ENCODE measurements at places on chromosomes 6 and 20. TPM values are rescaled to one million over a fixed set of nuclear protein-coding genes. Genes with fewer than 3 reads are reported as not detected.

- DNase-seq, result no peak
- no peak overlapping the region for H3K4me3 ChIP-seq
- H3K27ac ChIP-seq, result no peak overlapping the region
- H3K4me1 ChIP-seq, result no peaks in the 10 kb centered on the region
- H3K36me3 ChIP-seq, result no peaks in the 10 kb centered on the region
- no peaks in the 10 kb centered on the region for H3K27me3 ChIP-seq
Measured at GRCh38 chr6:39634646-39635341, 90.4 kb downstream of the KIF6 start.

The LY6G5B gene
- 15.1 TPM for total RNA-seq

DNA sequence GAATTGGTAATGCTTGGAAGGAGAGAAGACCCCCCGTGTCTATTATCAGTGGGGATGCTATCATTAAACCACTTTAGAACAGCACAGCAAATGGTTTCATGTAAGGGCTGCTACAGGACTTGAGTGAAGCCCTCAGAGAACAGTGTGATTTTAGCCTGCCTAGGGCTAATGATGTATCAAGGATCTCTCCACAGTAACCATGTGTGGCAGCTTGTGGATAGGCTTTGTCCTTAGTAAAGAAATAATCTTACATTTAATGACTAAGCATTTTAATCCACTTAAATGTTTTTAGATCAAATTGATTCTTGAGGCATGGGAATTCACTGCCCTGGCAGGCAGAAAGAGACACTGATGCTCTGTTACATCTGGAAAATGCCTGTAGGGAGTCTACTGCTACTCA is 495.1 kb downstream of the NKAIN2 start:
- no peak for DNase-seq
- no peaks in the 10 kb centered on the region for H3K4me1 ChIP-seq
- H3K27ac ChIP-seq, result no peak overlapping the region
- no peaks in the 10 kb centered on the region for H3K36me3 ChIP-seq

The NRSN1 gene
- not detected for total RNA-seq

DNA sequence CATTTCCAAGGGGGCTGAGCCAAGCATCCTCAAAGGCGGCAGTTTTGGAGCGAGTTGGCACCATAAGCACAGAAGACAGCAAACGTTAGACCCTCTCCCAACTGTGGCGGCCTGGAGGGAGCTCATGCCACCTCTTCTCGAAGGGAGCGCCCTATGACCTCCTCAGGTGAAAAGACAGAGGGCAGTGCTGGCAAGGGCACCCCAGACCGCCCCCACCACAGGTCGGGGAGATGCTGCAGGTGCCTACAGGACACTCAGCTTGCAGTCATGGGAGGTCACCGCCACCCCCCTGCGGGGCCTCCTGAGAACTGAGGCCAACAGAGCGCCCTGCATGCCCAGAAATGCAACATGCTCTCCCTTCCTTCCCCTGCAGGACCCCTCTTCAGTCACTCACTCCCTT is 45.1 kb upstream of the BHLHE23 start:
- no peak for DNase-seq
- H3K36me3 ChIP-seq, result no peaks in the 10 kb centered on the region
- no peaks in the 10 kb centered on the region for H3K4me1 ChIP-seq

The KCNQ5 gene
- total RNA-seq, result 0.50 TPM

DNA sequence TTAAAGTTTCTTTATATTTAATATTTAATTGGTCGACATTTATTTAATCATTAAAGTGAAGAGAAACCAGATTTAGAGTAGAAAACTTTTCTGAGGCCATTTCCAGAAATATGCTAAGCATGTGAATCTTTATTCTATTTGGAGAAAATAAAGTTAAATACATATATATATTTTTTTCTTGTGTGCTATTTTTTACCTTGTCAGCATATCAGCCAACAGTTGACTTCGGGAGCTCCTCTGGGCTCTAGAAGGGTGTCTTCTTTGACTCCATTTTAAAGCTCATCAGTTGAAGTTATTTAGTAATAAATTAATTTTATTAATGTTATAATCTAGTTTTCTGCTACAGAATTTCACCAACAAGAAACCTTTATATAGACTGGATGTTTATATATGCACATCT is 73.1 kb downstream of the SH3BGRL2 start:
- peaks cover 5% of the 10 kb centered on the region for H3K36me3 ChIP-seq
- no peak overlapping the region for H3K27ac ChIP-seq
- no peaks in the 10 kb centered on the region for H3K27me3 ChIP-seq
- H3K4me1 ChIP-seq, result no peaks in the 10 kb centered on the region
- DNase-seq, result no peak

DNA sequence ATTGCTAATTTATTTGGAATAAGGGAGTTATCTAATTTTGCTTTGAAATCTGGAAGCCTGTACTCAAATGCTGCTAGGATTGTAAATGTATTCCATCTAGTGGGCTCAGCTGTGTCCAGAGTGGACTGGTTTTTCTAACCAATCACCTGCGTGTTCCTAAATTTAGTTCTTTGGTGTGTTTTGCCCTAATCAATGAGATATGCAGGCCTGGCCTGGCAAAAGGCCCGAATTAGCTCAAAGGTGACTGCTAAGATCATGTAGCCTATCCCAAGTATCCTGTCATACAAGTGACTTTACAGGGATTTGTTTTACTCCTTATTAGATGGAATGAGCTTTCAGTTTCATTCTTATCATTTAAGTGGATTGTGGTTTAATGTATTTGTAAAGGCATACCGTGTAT is 51.3 kb upstream of the ARMC2 start:
- no peaks in the 10 kb centered on the region for H3K27me3 ChIP-seq
- H3K27ac ChIP-seq, result no peak overlapping the region
- H3K4me3 ChIP-seq, result no peak overlapping the region
- no peaks in the 10 kb centered on the region for H3K36me3 ChIP-seq
- DNase-seq, result no peak

The RNF8 gene
- total RNA-seq, result 18.4 TPM

DNA sequence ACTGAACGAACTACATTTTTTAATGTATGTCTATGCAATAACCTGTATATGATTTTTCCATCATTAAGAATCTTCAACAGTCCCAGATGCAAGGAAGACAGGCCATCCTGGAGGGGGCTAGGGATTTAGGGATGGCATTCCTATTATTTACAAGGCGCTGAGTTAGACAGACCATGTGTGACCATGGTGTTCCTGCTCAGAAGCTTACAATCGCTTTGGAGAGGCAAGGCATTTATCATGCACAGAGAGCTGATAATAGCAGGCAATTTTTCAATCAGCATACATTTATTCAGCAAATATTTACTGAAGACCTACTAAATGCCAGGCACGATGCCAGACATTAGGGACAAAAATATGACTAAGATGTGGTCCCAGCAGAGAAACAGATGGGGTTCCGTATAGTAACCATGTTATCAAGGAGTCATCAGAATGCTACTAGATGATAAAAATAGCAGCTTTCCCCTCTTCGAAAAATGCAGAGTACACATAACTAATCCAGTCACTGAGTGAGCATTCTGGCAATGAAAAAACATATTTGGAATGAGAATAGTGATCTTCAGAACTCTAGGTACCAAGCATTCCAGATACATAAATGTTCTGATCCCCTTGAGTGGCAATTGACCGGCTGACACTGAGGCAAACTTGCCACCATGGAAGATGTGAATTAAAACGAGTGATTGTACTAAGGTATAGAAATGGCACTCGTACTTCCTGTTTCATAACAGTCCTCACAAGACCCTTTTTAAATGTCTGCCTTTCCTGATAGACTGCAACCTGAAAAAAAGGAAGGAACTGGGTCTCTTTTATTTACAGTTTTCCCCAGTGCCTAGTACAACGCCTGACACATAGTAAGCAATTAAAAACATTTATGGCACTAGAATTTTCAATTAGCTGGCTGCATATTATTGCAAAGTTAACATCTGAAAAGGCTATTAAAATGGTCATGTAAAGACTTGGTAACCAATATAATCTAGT is 135.7 kb downstream of the ATXN1 start:
- no peak overlapping the region for H3K27ac ChIP-seq
- H3K4me1 ChIP-seq, result no peaks in the 10 kb centered on the region

GRCh38 chr20:34965051-34965450 is 9.4 kb downstream of the MYH7B start:
- H3K4me1 ChIP-seq, result no peaks in the 10 kb centered on the region
- no peak overlapping the region for H3K4me3 ChIP-seq
- H3K36me3 ChIP-seq, result no peaks in the 10 kb centered on the region
- no peaks in the 10 kb centered on the region for H3K27me3 ChIP-seq
- no peak overlapping the region for H3K27ac ChIP-seq

GRCh38 chr6:14450133-14450504 is 332.5 kb downstream of the CD83 start:
- H3K27me3 ChIP-seq, result no peaks in the 10 kb centered on the region
- H3K27ac ChIP-seq, result no peak overlapping the region
- no peaks in the 10 kb centered on the region for H3K36me3 ChIP-seq
- DNase-seq, result no peak
- no peak overlapping the region for H3K4me3 ChIP-seq

The SLC22A1 gene
- 2.3 TPM for total RNA-seq

- H3K4me3 ChIP-seq, result no peak overlapping the region
- no peaks in the 10 kb centered on the region for H3K27me3 ChIP-seq
- H3K36me3 ChIP-seq, result no peaks in the 10 kb centered on the region
- no peak overlapping the region for H3K27ac ChIP-seq
Measured at GRCh38 chr6:3516092-3516491, 59.2 kb upstream of the SLC22A23 start.

DNA sequence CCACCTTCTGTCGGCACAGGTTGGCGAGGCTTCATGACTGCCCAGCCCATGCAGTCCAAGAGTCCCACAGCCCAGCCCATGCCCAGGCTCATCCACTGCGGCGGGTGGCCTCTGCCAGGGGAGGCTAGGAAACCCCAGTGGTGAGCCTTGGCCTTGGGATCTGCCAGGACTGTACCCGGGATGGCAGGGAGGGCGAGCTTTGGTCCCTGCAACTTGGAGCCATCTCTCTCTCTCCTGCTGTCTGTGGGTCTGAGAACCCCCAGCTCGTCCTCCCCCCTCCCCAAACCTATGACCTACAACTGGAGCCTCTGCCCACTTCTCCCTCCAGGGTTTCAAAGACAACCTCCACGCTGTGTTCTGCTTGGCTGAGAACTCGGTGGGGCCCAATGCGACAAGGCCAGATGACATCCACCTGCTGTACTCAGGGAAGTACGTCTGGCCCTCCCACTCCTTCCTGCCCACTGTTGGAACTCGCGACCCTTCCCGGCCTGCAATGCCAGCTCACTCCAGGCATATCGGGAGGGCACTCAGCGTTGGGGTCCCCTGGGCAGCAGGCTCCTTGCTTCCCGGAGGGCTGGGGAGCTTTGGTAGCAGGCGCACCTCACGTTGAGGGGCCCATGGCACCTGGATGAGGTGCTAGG is 19.7 kb downstream of the NPEPL1 start:
- no peak overlapping the region for H3K4me3 ChIP-seq
- H3K27ac ChIP-seq, result no peak overlapping the region
- no peaks in the 10 kb centered on the region for H3K4me1 ChIP-seq
- no peaks in the 10 kb centered on the region for H3K27me3 ChIP-seq

DNA sequence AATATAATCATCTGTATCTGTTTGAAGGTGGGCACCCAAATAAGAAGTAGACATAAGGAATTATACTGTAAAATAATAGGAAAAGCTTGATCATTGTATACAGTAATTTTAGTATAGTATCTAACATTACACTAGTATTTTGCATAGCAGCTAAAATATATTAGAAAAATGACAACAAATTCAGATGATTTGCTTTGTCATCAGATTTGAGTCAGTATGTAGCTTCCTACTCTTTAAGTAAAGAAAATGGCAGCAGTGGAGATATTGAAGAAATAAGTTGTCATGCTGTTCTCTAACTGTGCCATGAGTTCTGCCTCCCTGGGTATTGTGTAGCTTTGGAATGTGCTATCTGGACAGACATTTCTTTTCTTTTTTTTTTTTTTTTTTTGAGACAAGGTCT is 74.4 kb downstream of the TIAM2 start:
- no peak overlapping the region for H3K27ac ChIP-seq
- DNase-seq, result no peak
- no peak overlapping the region for H3K4me3 ChIP-seq
- H3K4me1 ChIP-seq, result no peaks in the 10 kb centered on the region
- no peaks in the 10 kb centered on the region for H3K27me3 ChIP-seq

The DLL1 gene
- 11.9 TPM for total RNA-seq

GRCh38 chr6:41605649-41606048 is 32.6 kb upstream of the MDFI start:
- no peaks in the 10 kb centered on the region for H3K4me1 ChIP-seq
- H3K27me3 ChIP-seq, result no peaks in the 10 kb centered on the region
- no peak for DNase-seq
- no peak overlapping the region for H3K4me3 ChIP-seq
- no peak overlapping the region for H3K27ac ChIP-seq
- no peaks in the 10 kb centered on the region for H3K36me3 ChIP-seq

- no peaks in the 10 kb centered on the region for H3K27me3 ChIP-seq
- H3K4me1 ChIP-seq, result no peaks in the 10 kb centered on the region
- DNase-seq, result no peak
- no peak overlapping the region for H3K4me3 ChIP-seq
Measured at GRCh38 chr6:135212935-135213334, 31.8 kb downstream of the MYB start.

DNA sequence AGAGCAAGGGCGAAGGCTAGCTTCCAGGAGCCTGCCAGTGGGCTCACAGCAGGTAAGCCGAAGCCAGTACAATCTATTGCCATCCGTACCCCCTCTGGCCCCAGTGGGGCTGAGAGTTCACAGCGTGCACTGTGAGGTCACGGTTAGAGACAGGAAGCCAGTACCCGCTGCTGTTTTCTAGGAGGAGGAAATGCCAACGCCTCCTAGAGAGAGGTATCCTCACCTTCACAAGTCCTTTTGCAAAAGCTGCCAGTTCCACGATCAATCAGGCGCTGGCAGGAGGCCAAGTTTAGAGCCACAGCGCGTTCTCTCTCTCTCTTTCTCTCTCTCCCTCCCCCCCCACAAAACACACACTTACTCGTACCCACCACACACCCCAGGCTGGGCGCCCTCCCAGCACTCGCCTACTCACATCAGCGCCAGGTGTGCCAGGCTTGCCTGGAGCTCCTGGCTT is 22.5 kb downstream of the COL9A1 start:
- H3K27ac ChIP-seq, result no peak overlapping the region
- no peaks in the 10 kb centered on the region for H3K27me3 ChIP-seq
- H3K4me1 ChIP-seq, result peaks cover 2% of the 10 kb centered on the region
- no peaks in the 10 kb centered on the region for H3K36me3 ChIP-seq
- H3K4me3 ChIP-seq, result no peak overlapping the region

- H3K4me1 ChIP-seq, result no peaks in the 10 kb centered on the region
- DNase-seq, result no peak
- no peak overlapping the region for H3K27ac ChIP-seq
Measured at GRCh38 chr6:90896075-90896547, 309.2 kb upstream of the MAP3K7 start.

DNA sequence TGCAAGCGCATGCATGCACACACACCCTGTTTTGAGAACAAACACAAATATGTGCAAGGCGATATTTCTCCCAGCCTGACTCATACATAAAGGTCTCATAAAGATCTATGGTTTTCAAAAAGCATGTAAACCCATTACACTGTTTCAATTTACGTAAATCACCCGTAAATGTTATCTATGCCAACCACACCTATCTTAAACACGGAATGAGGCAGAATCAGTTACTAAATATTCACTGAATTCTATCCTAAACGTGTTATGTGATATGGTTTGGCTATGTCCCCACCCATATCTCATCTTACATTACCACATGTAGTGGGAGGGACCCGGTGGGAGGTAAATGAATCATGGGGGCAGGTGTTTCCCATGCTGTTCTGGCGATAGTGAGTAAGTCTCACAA is 621.6 kb downstream of the KIF16B start:
- DNase-seq, result no peak
- no peaks in the 10 kb centered on the region for H3K4me1 ChIP-seq
- H3K27me3 ChIP-seq, result no peaks in the 10 kb centered on the region
- no peaks in the 10 kb centered on the region for H3K36me3 ChIP-seq
- no peak overlapping the region for H3K27ac ChIP-seq
- H3K4me3 ChIP-seq, result no peak overlapping the region

- H3K27ac ChIP-seq, result no peak overlapping the region
- no peak for DNase-seq
- no peak overlapping the region for H3K4me3 ChIP-seq
- no peaks in the 10 kb centered on the region for H3K27me3 ChIP-seq
- H3K36me3 ChIP-seq, result no peaks in the 10 kb centered on the region
Measured at GRCh38 chr6:89999154-89999553, 104.9 kb downstream of the GJA10 start.

Data from kidney (tissue), 22 donors.